ENCODE measurements at places on chromosomes 7 and 10. TPM values are rescaled to one million over a fixed set of nuclear protein-coding genes. Genes with fewer than 3 reads are reported as not detected.

GRCh38 chr7:45700556-45700955 is 126.4 kb downstream of the ADCY1 start:
- H3K27ac ChIP-seq = no peak overlapping the region
- DNase-seq = peak; percentile 62
- H3K4me1 ChIP-seq = no peaks in the 10 kb centered on the region

DNA sequence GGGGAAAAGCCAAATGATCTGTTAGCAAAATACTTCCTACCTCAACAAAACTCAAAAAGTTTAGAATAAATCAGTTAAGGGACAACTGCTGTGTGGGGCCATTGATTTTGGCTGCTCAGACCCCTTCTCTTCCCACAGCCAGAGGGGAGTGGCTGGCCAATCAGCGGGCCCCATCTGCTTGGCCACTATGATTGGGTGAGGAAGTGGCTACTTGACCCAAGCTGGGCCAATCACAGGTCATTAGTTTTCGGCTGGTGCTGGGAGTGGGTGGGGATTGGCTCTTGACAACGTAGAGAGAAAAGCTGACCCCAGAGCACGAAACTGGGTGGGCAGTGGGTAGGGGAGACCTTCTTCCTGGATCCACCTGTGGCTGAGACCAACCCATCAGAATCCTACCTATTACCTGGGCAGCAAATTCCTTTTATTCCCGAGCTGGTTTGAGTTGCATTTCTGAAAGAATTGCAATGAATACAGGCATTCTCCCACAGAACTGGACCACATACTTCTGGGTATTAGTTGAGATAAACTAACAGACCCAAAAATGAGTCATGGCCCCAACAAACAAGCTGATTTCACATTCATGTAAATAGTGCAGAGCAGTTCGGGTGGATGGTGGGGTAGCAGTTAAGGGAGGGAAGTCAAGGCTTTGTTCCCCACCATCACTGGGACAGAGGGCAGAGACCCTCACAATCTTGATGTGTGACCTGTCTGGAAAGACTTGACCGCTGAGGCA is 35.6 kb upstream of the HMX3 start:
- no peaks in the 10 kb centered on the region for H3K27me3 ChIP-seq
- no peak overlapping the region for H3K4me3 ChIP-seq
- no peaks in the 10 kb centered on the region for H3K36me3 ChIP-seq
- no peak overlapping the region for H3K27ac ChIP-seq
- no peak for DNase-seq

CLEC5A gene
- not detected for polyA plus RNA-seq

UNCX gene
- polyA plus RNA-seq = not detected

All from SK-N-SH (cell line).